ENCODE measurements at places on chromosomes 3 and 15.

DNA sequence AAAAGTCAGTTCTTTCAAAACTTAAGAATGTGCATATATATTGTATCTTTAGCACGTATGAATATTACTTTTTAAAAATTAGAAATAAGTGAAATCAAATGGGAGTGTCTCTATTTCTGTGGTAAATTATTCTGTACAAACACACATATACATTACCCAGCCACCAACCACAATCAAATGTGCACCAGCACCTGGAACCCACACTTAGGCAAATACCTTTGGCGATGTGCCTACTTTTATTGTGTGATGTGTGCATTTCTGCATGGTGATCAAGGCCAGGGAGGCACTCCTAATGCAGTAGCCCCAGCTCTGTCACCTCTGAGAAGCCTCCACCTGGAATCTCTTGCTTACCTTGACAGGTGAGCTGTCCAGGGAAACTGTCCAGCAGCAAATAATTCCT lies 76.9 kb downstream of the PIK3R4 start:
- no peak for DNase-seq

- no peak for DNase-seq
These were observed 318.9 kb upstream of the COL8A1 start for GRCh38 chr3:99319450-99319849.

- no peak for DNase-seq
These were observed 11.9 kb downstream of the HDAC11 start for GRCh38 chr3:13492048-13492447.

DNA sequence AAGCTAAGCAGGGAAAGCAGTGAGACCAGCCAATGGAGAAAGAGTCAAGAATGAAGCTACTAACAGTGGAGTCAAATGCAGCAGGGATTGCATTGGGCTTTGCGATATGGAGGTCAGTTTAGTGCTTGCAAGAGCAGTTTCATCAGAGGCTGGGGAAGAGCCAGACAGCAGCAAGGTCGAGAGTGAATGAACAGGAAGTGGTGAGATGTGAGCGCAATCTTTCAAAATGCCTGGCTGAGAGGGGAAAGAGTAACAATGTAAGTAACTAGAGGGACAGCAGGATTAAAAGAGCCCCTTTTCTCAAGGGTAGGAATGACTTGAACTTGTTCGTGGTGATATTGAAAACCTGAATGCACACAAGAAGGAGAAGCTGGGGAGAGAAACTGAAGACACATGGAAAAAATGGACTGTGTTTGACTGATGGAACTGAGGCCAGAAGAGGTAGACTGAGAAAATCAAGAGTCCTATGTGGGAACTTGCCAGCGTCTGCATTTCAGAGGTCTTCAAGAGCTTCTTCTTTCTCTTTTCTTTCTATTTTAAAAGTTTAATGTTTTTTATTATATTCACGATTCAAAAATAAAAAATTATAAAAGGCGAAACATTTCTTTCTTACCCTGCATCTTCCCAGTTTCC lies 30.6 kb upstream of the GPR160 start:
- DNase-seq, result no peak

DNA sequence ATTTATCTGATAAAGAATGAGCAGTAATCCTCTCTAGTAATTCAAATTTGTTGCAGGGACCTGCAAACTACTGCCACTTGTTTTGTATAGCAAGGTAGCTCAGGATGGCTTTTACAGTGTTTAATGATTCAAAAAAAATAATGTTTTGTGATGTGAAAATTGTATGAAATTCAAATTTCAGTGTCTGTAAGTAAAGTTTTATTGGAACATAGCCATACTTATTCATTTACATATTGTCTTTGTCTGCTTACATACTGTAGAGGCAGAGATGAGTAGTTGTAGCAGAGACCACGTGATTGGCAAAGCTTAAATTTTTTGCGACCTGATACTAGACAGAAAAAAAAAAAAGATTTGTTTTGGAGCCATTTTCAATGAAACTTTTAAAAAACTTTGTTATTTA lies 6.5 kb upstream of the UTS2B start:
- no peak for DNase-seq

DNA sequence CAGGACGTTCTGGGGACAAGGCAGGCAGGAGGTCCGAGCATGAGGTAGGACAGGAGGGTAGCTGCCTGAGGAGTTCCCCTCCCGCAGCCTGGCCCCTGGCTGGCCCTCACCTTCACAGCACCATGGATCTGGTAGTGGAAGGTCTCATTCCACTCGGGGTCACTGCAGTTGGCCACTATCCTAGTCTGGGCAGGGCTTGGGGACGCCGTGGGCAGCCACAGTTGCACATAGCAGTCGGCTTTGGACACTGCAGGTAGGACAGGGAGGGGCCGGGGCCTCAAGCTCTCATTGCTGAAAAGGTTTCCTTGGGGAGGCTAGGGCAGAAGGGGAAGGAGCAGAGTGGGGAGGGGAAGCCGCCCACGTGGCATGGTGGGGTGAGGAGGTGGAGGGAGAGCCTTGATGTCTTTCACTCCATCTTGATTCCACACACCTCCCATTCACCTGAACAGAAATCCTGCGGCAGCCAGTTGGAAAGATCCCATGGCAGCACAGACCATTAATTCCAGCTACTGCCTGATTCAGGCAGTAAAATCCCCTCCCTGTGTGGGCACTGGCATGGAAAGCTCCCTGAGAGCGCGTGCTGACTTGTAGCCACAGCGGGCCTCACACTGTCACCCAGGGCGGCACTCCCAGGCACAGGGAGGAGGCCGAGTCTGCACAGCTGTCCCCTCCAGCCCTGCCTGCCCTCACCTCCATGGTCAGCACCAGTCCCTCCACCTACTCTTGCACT lies 2.1 kb downstream of the PLA2G4F start:
- DNase-seq, result no peak

DNA sequence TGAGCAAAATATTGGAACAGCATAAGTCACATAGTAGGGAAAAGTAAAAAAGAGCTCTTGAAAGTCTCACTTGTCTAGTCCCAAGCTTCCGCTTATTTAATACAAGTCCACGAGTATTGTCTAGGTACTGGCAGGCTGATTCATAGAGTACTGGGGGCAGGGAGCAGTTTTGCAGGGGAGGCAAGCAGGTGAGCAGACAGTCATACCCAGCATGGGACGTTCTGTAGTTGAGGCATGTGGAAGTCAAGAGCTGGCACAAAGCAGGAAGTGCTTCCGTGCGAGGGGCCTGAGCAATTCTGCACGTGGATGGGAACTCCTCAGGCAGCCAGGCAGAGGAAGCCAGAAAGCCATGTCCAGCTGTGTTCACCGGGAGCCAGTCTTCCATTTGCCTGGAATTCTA lies 287.6 kb downstream of the EPHB1 start:
- DNase-seq, result no peak

- peak; percentile 17 for DNase-seq
These were observed 951.6 kb downstream of the DIPK2A start for GRCh38 chr3:144923046-144923775.

DNA sequence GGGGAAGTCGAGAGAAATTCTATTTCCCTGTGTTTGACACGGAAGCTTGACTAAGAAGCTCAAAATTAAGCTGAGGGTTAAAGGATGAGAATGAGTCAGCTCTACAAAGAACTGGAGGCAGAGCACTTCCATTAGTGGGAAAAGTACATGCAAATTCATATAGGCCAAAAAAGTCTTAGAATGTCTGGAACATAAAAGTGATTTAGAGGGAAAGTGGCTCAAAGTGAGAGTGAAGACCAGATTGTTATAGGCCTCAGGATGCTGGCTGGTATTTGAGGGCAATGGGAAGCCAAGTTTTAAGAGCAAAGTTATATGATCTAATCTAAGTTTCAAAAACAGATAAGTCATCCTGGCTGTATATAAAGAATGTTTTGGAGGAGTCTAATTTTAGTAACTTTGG lies 857.3 kb downstream of the NAALADL2 start:
- no peak for DNase-seq
